ENCODE measurements at places on chromosomes 6 and 20. TPM values are rescaled to one million over a fixed set of nuclear protein-coding genes. Genes with fewer than 3 reads are reported as not detected.

The RBPJL gene
- not detected for total RNA-seq

The FAM209B gene
- total RNA-seq = not detected

The PLA2G7 gene
- under 0.01 TPM for total RNA-seq

The CLPSL1 gene
- total RNA-seq = not detected

The KCNG1 gene
- total RNA-seq = 13.5 TPM

The TRIM27 gene
- total RNA-seq = 50.2 TPM
